ENCODE measurements at places on chromosomes 1 and 21.

GRCh38 chr21:36171741-36172331, 15.2 kb downstream of the DOP1B start:
- no peak for DNase-seq

- no peak for DNase-seq
Observed at GRCh38 chr1:235326719-235327558, 1.0 kb downstream of the ARID4B start.

DNA sequence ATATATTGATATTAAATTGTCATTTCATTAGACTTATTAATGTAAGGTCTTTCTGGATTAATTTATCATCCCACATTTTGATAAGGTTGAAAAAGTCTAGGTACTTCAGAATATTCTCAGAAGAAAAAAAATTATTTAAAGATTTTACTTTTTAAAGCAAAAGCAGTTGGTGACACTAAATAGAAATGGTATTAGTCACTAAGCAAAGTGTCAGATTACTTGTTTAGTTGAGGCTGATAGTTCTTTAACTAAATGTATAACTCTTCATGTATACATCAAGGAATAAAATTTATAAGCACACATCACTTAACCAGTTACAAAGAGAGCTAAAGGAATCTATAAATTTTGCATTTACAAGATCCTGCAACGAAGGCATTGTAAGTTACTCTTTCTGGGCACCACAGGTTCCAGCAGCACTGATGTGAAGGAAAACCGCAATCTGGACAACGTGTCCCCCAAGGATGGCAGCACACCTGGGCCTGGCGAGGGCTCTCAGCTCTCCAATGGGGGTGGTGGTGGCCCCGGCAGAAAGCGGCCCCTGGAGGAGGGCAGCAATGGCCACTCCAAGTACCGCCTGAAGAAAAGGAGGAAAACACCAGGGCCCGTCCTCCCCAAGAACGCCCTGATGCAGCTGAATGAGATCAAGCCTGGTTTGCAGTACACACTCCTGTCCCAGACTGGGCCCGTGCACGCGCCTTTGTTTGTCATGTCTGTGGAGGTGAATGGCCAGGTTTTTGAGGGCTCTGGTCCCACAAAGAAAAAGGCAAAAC, 101.1 kb downstream of the ADARB1 start:
- no peak for DNase-seq

- no peak for DNase-seq
Observed at GRCh38 chr1:58459911-58460310, 86.6 kb downstream of the OMA1 start.

- DNase-seq: no peak
Observed at GRCh38 chr1:117058810-117059209, 1.3 kb upstream of the TTF2 start.

DNA sequence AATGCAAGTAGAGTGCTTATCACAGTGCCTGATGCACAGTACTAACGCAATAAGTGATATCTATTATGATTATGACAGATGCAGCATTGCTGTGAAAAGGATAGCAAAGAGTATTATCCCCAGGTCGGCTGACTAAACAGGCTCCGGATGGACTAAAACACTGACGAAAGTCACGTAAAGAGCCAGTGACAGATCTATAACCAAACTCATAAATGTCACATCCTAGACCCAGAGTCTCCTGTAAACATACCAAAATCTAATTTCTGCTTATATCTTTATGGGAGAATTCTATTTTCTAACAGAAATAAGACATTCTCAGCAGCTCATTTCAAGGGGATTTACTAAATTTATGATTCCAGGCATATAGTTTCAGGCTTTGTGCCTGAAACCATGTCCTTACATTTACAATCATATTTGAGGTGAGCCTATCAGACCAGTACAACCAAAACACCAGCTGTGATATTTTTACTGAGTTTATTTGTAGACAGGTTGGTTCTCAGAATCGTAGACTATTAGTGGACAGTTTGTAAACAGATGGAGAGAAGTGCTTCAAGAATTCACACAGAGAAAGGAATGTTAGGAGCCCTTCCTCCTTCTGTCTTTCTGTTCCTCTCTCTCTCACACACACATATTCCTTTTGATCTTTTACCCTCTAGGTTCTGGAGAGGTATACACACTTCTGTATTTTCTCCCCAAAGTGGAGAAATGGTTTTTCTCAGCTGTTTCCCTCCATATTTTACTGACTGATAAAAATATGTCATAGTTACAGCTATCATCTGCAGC, 52.4 kb upstream of the WDR26 start:
- DNase-seq: no peak

- DNase-seq: no peak
Observed at GRCh38 chr1:210237479-210237878, 4.9 kb downstream of the SERTAD4 start.

GRCh38 chr1:229390130-229390529, 43.8 kb downstream of the ACTA1 start:
- DNase-seq: no peak

DNA sequence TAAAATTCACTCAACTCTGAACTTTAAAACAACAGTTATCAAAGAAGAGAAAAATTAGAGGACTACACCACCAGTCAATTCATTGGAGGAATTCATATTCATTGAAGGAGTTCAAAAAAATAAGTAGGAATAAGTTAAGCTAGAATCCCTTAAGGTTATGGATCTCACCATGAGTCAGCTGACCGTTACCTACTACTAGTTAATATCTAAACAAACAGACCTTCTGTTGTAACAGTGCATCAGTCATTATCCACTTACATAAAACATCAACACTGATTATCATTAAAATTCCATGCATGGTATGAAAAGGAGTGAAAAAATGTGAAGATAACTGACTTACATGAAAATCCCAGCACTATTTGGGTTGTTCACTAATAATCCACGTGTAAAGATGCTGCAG, 44.9 kb downstream of the FOXJ3 start:
- DNase-seq: no peak

DNA sequence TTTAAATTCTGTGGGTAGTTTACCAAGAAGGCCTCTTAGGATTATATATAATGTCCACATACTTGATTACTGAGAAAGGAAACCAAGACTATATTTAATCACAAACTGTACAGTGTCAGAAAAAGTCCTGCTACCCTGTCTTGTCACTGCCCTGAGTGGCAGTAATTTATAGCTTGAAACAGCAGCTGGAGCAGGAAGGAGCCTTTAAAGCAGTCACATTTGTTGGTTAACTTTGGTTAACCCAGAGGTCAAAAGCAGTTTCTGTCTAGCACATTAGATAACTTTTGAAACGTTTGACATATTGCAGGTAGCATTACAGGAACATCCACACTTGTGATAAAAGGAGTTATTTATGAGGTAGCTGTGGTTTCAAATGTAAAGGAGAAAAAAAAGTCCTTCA, 161.7 kb downstream of the ROR1 start:
- no peak for DNase-seq

DNA sequence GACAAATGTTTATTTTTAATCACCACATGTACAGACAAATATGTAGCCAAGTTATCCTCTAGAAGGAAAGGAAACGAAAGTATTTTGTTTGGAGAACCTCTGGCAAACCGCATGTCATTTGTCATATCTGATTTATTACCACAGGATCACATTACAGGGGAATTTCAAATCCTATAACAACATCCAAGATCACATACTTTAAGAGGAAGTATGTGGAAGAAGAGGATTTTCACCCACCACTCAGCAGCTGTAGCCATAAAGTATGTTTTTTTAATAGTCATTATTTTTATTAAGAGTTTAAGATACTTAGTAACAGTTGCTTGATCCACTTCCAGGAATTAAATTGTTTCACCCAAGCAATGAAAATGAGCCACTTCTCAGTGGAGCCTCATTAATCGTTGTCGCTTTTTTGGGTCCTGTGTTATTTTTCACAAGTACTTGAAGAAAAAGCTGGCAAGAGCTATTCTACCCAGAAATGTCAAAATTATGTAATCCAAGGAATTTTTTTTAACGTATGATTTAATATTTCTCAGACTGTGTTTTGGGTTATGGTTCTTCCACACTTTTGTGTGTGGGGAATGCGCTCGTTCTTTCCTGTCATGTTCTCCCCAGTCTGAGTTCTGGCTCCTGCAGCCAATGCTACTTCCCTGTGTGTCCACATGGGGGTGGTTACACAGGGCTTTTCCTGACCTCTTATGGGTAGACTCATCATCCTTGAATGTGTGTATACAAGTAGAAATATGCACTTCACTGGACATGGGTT, 6.9 kb downstream of the SERTAD4 start:
- no peak for DNase-seq

- DNase-seq: peak; percentile 33
Observed at GRCh38 chr21:38219049-38219628, 37.7 kb upstream of the KCNJ15 start.

DNA sequence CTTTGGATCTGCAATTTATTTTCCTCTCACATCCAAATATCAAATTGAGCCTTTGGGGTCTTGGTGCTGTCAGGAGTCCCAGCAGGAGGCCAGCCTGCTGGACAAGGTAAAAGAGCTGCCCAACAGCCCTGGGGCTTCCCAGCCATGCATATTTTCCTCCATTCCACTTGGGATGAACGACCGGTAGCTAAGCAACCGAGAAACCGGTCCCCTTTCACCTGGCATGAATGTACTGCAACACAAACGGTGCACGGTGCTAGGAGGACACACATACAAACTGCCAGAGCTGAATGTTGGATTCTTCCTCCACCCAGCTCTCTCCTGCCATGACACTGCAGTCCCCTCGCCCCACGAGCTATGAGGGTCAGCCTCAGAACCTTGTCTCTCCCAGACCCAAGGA, 42.7 kb downstream of the BCAR3 start:
- no peak for DNase-seq

- no peak for DNase-seq
Observed at GRCh38 chr1:230149751-230150584, 82.9 kb downstream of the GALNT2 start.

- no peak for DNase-seq
Observed at GRCh38 chr1:211384524-211384923, 57.9 kb downstream of the TRAF5 start.

DNA sequence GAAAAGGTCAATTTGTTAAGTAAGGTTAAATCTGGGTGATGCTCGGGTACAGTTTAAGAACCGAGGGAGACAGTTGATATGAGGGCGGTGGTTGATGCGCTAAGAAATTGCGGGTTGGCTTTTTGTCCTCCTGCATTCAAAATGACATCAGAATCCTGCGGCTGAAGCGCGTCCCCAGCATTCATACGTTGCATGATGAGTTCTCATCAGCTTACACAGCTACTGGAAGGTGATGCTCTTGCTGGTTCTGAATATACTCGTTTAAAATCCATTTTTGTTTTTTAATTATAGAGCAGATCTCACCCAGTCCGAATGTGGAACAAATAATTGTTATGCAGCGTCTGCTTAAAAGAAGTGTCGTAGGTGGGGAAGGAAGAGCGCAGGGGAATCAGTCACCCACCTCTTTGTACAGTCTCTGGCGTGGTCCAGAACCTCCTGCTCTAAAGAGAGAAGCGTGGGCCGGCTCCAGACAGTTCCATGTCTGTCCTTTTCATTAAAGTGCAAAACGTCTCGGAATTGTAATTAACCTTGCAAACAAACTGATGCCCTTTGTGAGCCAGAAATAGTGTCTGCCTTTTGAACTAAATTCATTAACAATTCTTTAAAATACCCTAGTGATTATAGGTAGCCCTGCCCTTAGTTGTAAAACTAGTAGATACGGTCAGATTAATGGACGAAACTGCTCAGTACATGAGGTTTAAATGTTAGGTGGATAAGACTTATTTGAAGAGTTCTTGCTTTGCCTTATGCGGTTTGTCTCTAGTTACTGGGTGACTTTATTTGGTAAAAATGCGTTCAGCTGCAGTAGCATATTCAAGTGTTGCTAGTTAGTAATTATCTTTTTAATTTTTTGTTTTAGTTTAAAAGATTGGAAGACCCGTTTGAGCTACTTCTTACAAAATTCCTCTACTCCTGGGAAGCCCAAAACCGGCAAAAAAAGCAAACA, 741 bp downstream of the RGS2 start:
- no peak for DNase-seq

- no peak for DNase-seq
Observed at GRCh38 chr1:229759037-229759435, 133.0 kb downstream of the URB2 start.

GRCh38 chr1:94339206-94339927, 78.8 kb upstream of the ABCD3 start:
- no peak for DNase-seq

DNA sequence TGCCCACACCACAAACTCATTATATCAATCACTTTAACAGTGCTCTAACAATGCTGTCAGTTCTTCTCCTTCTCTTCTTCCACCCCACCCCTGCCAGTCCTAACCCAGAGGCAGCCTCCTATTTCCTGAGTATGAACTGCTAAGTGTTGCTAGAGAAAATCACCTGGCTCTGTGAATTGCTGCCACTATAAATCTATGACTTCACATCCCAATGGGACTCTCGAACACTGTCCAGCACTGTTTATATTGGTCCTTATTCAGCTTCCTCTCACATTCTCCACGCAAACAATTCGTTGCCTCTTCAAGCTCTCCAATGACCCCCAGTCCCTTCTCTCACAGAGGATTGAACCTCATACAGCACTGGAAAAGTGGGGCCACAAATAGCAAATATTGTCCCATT, 27.0 kb upstream of the USH2A start:
- no peak for DNase-seq

GRCh38 chr21:42673633-42674328, 20.4 kb downstream of the PDE9A start:
- DNase-seq: no peak

- no peak for DNase-seq
Observed at GRCh38 chr1:187909382-187909781, 1080.6 kb downstream of the PLA2G4A start.

- no peak for DNase-seq
Observed at GRCh38 chr1:118247593-118247992, 62.6 kb upstream of the SPAG17 start.

DNA sequence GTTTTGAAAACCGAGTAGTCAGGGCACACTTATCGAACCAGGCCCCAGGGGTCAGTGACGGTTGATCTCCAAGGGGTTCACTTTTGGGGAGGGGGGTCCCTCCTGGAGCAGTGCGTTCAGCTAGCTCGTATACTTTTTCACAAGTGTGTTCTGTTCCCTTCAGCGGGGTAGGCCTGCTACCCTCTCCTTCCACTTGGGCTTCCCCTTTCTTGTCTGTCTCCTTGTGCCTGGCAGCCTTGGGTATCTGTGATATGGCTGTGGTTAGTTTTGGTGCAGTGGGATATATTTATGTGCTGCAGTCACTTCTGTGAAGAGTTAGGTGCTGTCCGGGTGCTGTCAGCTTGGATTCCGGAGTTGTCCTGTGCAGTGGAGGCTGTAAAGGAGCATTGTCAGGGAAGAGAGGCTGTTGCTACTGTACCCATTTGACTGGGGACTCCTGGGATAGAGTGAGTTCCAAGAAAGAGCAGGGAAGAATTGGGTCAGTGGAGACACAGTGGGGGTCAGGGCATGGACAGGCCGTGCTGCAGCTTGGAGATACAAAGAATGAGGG, 29.7 kb downstream of the ADARB1 start:
- DNase-seq: no peak
